ENCODE measurements at places on chromosomes 7 and 10.

DNA sequence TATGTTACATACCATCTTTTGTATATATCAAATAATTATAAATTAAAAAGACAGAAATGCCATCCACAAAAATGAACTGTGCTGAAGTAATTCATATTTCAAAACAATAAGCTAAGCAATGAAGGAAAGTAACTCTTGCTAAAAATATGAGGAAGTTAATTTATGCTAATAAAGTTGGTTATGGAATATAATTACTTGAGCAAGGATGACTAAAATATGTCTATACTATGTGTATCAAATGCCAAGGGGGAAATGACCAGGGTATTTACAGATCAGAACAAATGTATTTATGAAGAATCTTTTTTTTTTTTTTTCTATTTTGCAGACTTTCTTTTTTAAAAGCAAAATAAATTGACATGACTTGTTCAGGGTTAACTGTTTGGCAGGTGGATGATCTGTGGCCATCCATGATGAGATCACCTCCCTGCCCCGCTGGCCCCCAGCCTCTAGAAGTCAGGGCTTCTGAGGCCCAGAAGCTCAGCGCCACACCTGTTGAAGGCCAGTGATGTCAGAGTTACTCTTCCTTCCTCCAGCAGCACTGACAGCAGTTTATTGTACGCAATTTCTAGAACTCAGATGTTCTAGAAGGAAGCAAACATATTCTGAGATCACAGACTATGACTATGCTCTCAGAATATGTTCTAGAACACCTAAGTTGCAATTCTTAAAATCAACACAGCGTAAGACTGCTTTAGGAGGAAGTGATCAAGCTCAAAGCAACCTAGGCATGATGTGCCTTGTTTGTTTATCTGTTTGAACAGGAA is 196.1 kb upstream of the KLF14 start:
- DNase-seq, result no peak

DNA sequence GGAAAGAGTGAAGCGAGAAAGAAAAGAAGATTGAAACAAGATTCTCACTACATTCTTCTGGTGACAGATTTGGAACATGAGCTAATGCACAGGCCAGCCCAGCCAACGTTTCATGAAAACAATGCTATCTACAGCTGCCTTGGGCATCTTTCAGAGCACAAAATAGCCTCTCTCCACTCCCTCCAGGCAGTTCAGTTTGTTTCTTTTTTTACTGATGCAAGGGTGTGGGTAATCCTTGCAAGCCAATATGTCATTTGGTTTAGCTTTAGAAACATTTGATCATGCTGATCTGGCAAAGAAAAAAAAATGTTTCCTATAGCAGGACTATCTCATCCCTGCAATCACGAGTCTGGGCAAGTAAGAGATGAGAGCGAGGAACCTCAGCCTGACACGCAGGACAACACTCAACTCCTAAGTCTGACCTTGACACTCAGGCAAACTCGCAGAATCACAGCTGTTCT is 35.9 kb downstream of the SVIL start:
- DNase-seq, result no peak

DNA sequence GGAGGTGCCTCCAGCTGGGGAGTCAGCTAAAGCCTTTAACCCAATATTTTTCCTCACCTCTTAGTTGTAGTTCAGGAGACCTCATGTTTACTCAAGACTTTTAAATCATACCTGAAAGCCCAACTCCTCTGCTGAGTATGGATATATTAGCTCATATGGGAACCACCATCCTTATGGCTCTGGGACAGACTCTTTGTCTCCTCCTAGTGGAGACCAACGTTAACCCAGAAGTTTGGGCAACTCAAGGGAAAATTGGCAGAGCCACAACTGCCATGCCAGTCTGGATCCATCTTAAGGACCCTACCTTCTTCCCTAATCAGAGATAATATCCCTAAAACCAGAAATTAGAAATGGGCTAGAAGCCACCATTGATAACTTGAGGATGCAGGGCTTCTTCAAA is 80.8 kb downstream of the TMEM106B start:
- DNase-seq, result no peak

- no peak for DNase-seq
These were observed 51.2 kb upstream of the NXPH1 start for GRCh38 chr7:8382004-8382730.

DNA sequence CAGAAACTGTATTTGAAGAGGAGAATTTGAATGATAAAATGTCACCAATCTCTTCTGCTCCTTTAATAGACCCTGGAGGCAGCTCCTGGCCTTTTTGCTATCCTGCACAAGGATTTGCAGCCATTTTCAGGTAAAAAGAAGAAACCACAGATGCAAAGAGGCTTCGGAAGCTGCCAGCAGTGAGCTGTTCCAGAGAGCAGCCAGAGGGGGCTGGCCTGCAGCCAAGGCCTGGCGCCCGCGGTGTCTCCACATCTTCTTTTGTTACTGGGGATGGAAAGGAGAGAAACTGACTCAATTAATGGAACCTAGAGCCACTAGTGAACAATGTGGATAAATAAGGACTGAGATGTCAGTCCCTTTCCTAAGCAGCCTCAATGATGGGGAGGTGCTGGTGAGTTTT is 23.9 kb upstream of the GPR26 start:
- no peak for DNase-seq

DNA sequence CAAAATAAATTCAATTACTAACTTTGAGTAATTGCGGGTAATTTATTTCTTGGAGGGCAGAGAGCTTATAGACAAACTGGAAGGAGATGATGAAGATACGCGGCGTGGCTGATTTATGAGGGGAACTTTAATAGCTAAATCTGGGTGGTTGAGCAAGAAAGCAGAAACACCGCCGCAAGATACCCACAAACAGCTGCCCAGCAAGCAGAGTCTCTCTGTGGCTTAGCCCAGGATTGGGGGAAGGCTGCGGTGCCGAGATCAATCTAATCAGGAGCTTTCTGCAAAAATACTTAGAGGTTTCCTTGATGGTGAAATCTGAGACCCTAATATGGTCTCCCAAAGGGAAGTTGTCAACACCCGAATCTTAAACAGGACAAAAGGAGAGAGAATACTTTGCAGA is 94.9 kb upstream of the MGMT start:
- DNase-seq, result no peak

GRCh38 chr7:6727663-6728062 is 20.9 kb upstream of the ZNF12 start:
- no peak for DNase-seq

GRCh38 chr10:65231148-65231547 is 1694.7 kb upstream of the LRRTM3 start:
- DNase-seq, result no peak

- no peak for DNase-seq
These were observed 32.1 kb upstream of the GNA12 start for GRCh38 chr7:2876031-2876731.

GRCh38 chr7:11343818-11344413 is 370.2 kb downstream of the PHF14 start:
- DNase-seq, result no peak

- DNase-seq, result no peak
These were observed 23.1 kb upstream of the DRGX start for GRCh38 chr10:49419005-49419404.

DNA sequence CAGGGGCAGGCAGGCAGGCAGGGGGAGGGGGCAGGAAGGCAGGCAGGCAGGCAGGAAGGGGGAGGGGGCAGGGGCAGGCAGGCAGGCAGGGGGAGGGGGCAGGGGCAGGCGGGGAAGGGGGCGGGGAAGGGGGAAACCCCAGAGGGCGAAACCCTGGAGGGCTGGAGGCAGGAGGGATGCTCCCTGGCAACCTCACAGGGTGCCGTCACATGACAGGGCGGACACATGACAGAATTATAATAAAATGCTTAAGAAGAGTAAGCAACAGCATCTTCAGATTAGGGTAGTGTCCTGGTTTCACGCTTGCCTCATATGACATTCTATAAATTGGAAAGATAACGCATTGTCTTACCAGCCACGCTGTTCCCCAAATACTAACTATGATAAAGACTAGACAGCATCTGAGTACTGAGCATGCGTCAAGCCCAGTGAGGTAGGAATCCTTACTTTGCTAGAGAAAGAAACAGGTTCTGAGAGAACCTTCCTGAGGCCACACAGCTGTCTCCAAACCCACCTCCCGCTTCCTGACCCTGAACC is 131.6 kb downstream of the DIP2C start:
- no peak for DNase-seq

DNA sequence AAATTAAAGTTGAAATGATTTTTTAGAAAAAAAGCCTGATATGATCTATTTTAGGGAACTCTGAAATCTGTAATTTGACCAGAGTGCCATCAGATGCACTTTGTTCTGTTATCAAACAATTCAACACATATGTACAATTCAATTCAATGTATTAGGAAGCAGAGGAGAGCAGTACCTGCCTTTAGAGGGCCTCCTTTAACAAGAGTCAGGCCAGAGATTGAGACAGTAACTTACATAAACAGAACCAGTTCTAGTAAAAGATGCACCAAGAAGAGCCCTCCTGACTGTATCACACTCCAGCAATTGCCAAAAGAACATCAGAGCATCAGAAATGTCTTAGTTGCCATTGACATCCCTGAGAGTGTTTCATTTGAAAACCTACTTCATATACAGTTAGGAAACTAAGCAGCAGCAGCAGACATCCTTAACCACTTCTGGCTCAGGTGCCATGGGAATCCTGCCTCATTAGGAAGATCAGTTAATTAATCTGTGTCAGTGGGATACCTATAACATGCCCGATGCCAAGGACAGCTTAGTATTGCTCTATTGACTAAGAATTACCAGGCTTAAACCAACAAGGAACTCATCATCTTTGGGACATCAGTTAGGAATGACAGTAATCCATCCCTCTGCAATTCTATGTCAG is 1222.6 kb upstream of the LRRN3 start:
- DNase-seq, result no peak

DNA sequence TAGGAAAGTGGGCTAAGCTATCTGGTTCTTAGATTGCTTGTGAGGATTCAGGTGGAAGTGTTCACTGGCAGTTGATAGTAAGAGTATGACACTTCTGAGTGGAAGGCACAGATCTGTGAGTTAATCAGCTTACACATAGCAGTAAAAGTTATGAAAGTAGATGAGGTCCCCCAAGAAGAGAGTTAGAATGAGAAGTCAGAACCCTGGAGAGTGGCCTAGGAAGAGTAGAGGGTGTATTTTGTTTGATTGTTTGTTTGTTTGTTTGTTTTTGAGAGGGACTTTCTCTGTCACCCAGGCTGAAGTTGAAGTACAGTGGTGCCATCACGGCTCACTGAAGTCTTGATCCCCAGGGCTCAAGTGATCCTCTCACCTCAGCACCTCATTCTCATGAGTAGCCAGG is 44.1 kb downstream of the SP4 start:
- no peak for DNase-seq

DNA sequence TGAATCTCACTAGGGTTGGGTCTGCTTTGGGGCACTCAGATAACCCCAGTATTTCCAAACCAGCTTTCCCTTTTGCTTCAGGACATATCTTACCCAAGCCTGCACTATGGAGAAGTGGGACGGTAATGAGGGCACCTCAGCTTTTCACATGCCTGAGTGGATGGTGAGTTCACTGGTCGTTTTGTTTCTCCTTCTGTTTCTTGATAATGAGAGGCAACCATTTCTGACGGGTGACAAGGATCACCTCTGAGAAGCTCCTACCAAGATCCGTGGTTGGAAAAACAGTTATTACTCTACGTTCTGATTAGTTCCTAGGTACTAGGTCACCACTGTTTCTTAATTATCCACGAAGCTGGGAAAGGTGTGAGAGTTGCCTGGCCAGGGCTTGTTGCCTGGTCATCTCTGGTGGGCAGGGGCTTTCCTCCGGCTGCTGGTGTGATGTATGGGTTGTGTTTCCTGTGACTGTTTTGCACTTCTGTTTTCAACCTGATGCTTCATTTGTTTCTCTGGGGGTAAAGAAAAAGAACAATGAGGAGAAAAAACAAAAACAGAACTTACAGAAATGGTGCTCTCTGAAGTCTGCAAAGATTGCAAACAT is 65.7 kb upstream of the STRIP2 start:
- DNase-seq, result peak; percentile 16

- DNase-seq, result no peak
These were observed 119.2 kb downstream of the SFMBT2 start for GRCh38 chr10:7291487-7292270.

GRCh38 chr7:102376964-102377466 is 19.1 kb upstream of the PRKRIP1 start:
- no peak for DNase-seq

DNA sequence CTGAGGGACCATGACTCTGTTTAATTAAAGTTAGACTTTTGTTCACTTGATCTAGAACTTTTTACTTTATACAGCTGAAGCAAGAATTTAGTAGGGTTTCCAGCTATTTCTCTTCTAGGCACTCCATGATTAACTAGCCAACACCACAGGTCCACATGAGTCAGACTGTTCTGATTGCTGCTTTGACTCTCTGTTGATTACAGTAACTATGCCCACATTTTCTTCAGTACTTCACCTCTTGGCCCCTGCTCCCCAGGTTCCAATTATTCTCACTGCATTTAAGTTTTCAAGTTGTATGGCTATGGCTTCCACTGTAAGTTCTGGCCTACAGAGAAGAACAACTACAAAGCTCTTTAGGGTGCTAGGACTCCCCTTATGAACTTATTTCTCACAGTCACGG is 737.2 kb upstream of the IGFBP3 start:
- no peak for DNase-seq

DNA sequence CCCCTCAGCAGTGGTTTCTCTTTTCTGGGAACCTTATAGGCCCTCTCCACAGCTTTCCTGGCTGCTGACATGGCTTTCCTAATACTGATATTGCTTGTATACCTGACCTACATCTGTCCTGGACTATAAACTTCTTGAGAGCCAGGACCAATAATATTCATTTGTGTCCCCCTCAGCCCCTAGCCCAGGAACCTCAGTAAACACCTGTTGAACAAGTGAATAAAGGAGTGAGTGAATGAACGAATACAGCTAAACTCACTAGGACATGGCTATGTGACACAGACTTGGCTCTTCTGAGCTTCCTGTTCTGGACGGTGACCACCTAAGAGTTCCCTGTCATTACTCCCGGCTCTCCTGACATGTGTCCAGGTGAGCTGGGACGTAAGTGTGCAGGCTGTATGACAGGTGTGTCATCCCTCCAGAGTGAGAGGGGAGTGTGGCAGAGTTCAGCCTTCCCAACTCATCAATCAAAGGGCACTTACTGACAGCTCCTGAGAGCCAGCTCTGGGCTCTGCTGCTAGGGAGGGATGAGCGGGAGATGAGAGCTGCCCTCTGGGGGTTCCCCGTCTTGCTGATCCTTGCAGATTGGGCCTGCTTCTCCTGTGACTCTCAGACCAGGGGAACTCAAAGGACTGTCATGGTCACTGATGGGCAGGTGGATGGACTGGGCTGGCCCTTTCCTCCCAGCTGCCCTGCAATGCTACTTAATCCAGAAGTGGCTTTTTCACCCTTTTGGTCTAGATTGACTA is 84.5 kb downstream of the HIF1AN start:
- no peak for DNase-seq

DNA sequence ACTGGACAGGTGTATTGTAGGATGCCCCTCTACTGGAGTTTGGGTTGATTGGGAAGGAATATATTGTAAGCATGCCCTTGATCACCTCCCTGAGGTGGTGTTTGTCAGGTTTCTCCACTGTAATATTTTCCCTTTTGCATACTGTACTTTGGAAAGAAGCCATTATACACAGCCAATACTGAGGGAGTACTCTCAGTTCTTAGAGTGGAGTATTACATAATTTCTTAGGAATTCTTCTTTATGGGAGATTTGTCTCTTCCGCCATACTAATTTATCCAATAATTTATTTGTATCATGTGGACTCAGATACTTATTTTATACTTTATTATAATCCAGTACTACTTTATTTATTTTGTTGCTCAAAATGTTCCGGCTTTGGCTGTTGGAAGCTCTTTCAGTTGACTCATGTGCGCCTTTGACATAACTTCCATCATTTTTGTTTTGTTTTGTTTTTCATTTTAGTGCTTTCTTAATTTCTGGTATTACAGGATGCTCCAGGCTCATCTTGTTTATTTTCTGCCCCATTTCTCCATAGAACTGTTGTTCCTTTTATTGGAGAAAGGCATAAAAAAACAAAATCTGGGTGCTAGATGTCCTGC is 29.7 kb downstream of the MKLN1 start:
- DNase-seq, result no peak
